Activated gamma-delta T cell treated with Interleukin-2 at 50 U/mL for 16 hours (primary cell): ENCODE measurements at places on chromosomes 7 and 10.

DNA sequence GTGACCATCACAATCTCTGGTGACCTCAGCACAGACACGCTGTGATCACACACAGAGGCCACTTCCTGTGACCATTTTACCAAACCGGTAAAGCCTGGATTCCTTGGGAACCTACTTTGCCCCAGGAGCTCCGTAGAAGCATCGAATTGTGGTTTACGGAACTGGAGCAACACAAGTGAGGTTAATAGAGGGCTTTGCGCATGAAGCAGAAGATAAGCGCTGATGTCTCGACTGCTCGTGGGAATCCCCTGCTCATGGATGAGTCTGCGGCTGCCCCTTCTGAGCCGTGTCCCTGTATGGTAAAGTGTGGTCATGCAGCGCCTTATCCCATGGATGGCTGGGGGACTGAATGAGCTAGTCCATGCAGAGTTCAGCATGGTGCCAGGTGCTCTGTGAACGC, 53.6 kb downstream of the VIPR2 start:
- no peak for DNase-seq

GRCh38 chr10:129725011-129725410, 239.1 kb downstream of the EBF3 start:
- DNase-seq = no peak

DNA sequence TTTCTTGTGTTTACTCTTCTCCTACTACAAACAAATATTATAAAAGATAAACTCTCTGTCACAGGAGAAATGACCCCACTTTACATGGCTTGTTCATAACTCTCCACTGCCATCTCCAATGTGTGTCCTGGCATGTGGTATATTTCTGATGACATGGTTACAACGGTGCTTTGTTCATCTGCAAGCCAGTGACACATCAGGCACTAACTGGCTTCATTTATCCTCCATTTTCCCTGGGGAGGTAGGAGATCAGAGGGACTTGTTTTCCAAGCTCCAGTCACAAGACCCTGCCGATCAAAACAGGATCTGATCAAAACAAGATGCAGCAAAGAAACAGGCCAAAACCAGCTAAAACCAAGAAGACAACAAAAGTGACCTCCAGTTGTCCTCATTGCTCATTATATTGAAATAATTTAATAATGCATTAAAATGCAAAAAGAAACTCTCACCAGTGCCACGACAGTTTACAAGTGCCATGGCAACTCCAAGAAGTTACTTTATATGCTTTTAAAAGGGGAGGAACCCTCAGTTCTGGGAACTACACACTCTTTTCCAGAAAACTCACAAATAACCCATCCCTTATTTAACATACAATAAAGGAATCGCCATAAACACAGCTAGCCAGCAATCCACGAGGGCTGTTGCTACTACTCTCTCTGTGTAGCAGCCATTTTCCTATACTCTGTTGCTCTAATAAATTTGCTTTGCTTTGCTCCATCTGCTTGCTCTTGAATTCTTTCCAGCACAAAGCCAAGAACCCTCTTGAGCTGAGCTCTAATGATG, 224.2 kb downstream of the XPNPEP1 start:
- no peak for DNase-seq

GRCh38 chr7:105980645-105981396, 17.8 kb downstream of the CDHR3 start:
- DNase-seq = no peak

- no peak for DNase-seq
Measured at GRCh38 chr10:73863039-73863817, 11.1 kb downstream of the CAMK2G start.
